MCF 10A (cell line): ENCODE measurements at places on chromosomes 5 and 9. TPM values are rescaled to one million over a fixed set of nuclear protein-coding genes. Genes with fewer than 3 reads are reported as not detected.

Gene IL3
- not detected in 2 replicates for total RNA-seq

- peaks cover 5% of the 10 kb centered on the region for H3K36me3 ChIP-seq
- peaks cover 77% of the 10 kb centered on the region for H3K27me3 ChIP-seq
- H3K27ac ChIP-seq: no peak overlapping the region
- no peak overlapping the region for H3K4me3 ChIP-seq
- DNase-seq: no peak
Observed at GRCh38 chr9:98879963-98880310, 63.8 kb upstream of the COL15A1 start.

- peaks cover 10% of the 10 kb centered on the region for H3K4me1 ChIP-seq
- H3K4me3 ChIP-seq: no peak overlapping the region
- H3K27ac ChIP-seq: no peak overlapping the region
- no peaks in the 10 kb centered on the region for H3K27me3 ChIP-seq
- H3K36me3 ChIP-seq: peaks cover 5% of the 10 kb centered on the region
Observed at GRCh38 chr9:38228331-38229103, 159.5 kb upstream of the SHB start.

GRCh38 chr5:150291388-150292385 lies 2.1 kb upstream of the CAMK2A start:
- H3K27ac ChIP-seq: no peak overlapping the region
- H3K4me3 ChIP-seq: no peak overlapping the region
- H3K4me1 ChIP-seq: peaks cover 19% of the 10 kb centered on the region
- peaks cover 13% of the 10 kb centered on the region for H3K36me3 ChIP-seq
- no peak for DNase-seq

GRCh38 chr9:83432104-83432627 lies 106.0 kb downstream of the FRMD3 start:
- H3K27me3 ChIP-seq: no peaks in the 10 kb centered on the region
- peaks cover 11% of the 10 kb centered on the region for H3K4me1 ChIP-seq
- no peaks in the 10 kb centered on the region for H3K36me3 ChIP-seq
- H3K27ac ChIP-seq: no peak overlapping the region
- peak; percentile 56 for DNase-seq

DNA sequence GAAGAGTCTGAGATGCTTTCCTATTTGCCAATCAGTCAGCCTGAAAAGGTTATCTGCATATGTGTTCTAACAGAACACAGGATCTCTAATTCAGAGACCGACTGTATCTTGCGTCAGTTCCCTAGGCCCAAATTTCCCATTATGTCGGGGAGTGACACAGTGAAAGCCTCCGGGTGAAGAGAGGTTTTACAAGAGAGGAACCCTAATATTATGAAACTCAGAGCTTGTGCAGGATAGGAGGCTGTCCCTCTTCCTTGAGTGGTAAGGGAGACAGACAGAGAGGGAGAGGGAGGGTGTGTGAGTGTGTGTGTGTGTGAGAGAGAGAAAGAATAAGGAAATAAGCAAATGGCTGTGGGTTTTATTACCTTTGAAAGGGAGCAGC lies 1.9 kb downstream of the CD14 start:
- no peak overlapping the region for H3K4me3 ChIP-seq
- no peaks in the 10 kb centered on the region for H3K27me3 ChIP-seq
- no peak for DNase-seq
- H3K4me1 ChIP-seq: peaks cover 30% of the 10 kb centered on the region

GRCh38 chr5:102048940-102049339 lies 247.1 kb downstream of the SLCO4C1 start:
- DNase-seq: no peak
- no peaks in the 10 kb centered on the region for H3K27me3 ChIP-seq
- H3K27ac ChIP-seq: no peak overlapping the region
- no peak overlapping the region for H3K4me3 ChIP-seq
- no peaks in the 10 kb centered on the region for H3K4me1 ChIP-seq

GRCh38 chr9:84229191-84229590 lies 111.4 kb downstream of the SLC28A3 start:
- no peak for DNase-seq
- no peaks in the 10 kb centered on the region for H3K36me3 ChIP-seq
- H3K27ac ChIP-seq: no peak overlapping the region
- H3K27me3 ChIP-seq: no peaks in the 10 kb centered on the region

DNA sequence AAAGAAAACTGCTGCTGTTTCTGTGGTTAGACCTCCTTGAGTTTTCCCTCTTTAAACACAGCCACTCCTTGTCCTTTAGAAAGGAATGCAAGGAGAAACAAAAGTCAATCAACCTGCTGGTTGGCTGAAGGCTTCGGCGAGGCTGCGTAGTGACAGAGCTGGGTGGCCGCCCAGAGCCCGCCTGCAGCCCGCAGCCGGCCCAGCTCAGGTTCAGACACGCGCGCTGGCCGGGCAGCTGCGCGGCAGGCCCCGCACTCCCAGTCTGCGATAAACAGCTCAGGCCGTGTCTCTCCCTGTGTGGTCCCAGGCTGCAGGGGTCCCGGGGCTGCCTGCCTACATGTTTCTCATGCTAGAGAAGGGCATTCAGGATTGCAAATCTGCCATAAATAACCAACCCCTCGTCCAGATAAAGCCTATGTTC lies 115.4 kb downstream of the HSD17B3 start:
- no peak overlapping the region for H3K27ac ChIP-seq
- no peak for DNase-seq
- peaks cover 27% of the 10 kb centered on the region for H3K27me3 ChIP-seq
- no peaks in the 10 kb centered on the region for H3K4me1 ChIP-seq
- H3K36me3 ChIP-seq: no peaks in the 10 kb centered on the region

GRCh38 chr9:80231318-80232236 lies 659.8 kb downstream of the TLE4 start:
- H3K4me3 ChIP-seq: no peak overlapping the region
- peaks cover 8% of the 10 kb centered on the region for H3K4me1 ChIP-seq
- H3K36me3 ChIP-seq: no peaks in the 10 kb centered on the region

- H3K4me1 ChIP-seq: peaks cover 27% of the 10 kb centered on the region
- no peaks in the 10 kb centered on the region for H3K36me3 ChIP-seq
- no peak overlapping the region for H3K27ac ChIP-seq
Observed at GRCh38 chr5:62282064-62282463, 23.9 kb upstream of the KIF2A start.

DNA sequence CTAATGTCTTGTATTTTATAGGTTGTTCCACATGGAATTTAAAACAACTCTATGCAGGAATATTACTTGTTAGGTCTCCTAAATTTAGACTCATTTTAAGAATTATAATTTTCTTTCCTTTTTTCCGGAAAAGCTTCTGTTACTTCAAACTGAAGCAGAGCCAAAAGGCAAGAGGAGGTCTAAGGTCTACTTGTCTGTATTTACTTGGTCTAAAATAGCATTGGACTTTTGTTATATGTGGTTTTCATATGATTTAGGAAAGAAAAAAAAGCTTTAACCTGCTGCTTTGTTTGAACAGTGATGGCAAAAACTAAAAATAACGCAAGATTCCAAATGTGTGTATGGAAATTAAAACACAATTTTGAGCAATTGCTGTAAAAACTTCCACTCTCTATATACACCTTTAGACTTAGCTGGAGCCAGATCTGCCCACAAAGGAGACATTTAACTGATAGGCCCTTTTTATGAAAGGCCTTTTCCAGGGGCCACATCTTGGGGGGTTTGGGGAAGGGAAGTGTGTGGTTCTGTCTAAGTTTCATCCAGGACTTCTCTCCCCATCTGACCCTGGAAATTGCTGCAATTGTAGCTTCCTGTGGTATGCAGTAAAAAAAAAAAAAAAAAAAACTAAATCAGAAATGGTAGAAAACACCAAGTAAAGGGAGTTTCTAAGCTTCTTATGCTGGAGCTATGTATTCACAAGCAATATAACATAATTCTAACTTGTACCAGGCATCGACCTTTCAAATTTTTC lies 307.7 kb upstream of the MEF2C start:
- no peaks in the 10 kb centered on the region for H3K27me3 ChIP-seq
- no peak for DNase-seq
- H3K4me1 ChIP-seq: no peaks in the 10 kb centered on the region
- H3K4me3 ChIP-seq: no peak overlapping the region
- no peaks in the 10 kb centered on the region for H3K36me3 ChIP-seq
- no peak overlapping the region for H3K27ac ChIP-seq

GRCh38 chr5:863244-863805 lies 12.5 kb upstream of the ZDHHC11 start:
- H3K36me3 ChIP-seq: peaks cover 45% of the 10 kb centered on the region
- no peaks in the 10 kb centered on the region for H3K27me3 ChIP-seq
- no peaks in the 10 kb centered on the region for H3K4me1 ChIP-seq
- no peak overlapping the region for H3K27ac ChIP-seq
- H3K4me3 ChIP-seq: no peak overlapping the region

GRCh38 chr5:151580858-151581257 lies 10.3 kb downstream of the FAT2 start:
- peak overlapping the region; percentile 80 for H3K27ac ChIP-seq
- H3K4me3 ChIP-seq: no peak overlapping the region
- H3K36me3 ChIP-seq: peaks cover 8% of the 10 kb centered on the region
- DNase-seq: no peak
- H3K4me1 ChIP-seq: peaks cover 28% of the 10 kb centered on the region
- no peaks in the 10 kb centered on the region for H3K27me3 ChIP-seq

DNA sequence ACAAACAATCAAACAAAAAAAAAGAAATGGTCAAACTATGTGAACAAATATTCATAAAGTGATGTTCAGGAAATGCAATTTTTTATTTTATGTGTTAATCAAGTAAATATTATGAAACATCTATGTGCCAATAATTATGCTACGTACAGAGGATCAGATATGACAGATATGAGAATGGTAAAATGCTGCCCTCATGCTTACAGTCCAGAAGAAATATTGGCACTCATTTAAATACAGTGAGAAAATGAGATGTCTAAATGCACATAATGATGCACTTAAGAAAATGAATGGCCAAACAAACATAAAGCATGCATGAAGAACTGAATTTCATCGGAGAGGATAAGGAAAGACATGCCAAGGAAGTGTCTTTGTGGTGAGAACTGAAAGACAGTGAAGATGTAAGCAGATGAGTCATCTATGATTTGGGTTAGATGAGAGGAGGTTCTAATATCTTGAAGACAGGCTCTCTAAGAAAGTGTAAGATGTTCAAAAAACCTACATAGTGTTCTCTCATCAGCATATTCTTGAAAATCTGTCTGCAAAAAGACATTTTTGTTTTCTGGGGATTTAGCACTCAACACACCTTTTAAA lies 1231.1 kb upstream of the ACO1 start:
- no peak overlapping the region for H3K27ac ChIP-seq
- DNase-seq: peak; percentile 21
- H3K27me3 ChIP-seq: no peaks in the 10 kb centered on the region
- H3K36me3 ChIP-seq: no peaks in the 10 kb centered on the region

- H3K27me3 ChIP-seq: peaks cover 5% of the 10 kb centered on the region
- H3K4me3 ChIP-seq: no peak overlapping the region
- H3K27ac ChIP-seq: no peak overlapping the region
- no peak for DNase-seq
Observed at GRCh38 chr9:126902210-126902609, 12.4 kb upstream of the RALGPS1 start.

DNA sequence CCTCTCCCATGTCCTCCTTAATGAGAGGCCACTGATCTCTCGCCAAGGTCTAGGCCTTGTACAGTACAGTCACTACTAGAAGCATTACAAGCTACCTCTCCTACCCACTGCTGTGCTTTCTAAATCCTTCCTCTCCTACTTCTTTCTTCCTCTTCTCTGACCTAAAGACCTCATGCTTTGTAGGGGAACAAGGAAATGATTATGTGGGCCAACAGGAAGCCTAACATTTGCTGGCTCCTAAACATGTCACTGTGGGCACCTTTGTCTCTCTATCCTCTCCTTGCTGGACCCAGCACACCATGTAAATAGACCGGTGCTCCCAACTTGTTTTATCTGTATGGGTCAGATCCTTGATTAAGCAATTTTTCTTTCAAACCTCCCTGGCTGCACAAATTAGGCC lies 16.7 kb downstream of the SLC28A3 start:
- H3K4me1 ChIP-seq: peaks cover 30% of the 10 kb centered on the region
- no peak overlapping the region for H3K4me3 ChIP-seq
- DNase-seq: no peak
